Activated T-helper 1 cell treated with Interleukin-2 at 50 U/mL for 16 hours (primary cell): ENCODE measurements at places on chromosomes 13 and 19.

- DNase-seq: no peak
Observed at GRCh38 chr13:59584761-59585670, 578.7 kb downstream of the DIAPH3 start.

DNA sequence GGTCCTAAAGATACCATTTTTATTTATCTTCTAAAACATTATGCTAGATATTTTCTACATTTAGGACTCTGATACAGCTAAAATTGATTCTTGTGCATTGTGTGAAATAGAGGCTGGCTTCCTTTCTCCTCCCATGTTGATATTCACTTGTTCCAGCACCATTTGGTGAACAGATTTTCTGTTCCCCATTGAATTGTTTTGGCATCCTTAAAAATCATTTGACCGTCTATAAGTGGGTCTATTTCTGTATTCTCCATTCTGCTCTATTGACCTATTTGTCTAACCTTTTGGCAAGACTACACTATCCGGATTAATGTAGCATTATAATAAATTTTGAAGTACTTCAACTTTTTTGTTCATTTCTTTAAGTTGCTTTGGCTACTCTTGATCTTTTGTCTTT lies 2689.2 kb downstream of the PCDH9 start:
- DNase-seq: no peak

- no peak for DNase-seq
Observed at GRCh38 chr13:30413842-30414241, 8.5 kb upstream of the UBE2L5 start.

GRCh38 chr19:55538132-55538531 lies 1.2 kb upstream of the SBK2 start:
- DNase-seq: no peak

- DNase-seq: no peak
Observed at GRCh38 chr19:58305932-58306323, 751 bp downstream of the ERVK3-1 start.

DNA sequence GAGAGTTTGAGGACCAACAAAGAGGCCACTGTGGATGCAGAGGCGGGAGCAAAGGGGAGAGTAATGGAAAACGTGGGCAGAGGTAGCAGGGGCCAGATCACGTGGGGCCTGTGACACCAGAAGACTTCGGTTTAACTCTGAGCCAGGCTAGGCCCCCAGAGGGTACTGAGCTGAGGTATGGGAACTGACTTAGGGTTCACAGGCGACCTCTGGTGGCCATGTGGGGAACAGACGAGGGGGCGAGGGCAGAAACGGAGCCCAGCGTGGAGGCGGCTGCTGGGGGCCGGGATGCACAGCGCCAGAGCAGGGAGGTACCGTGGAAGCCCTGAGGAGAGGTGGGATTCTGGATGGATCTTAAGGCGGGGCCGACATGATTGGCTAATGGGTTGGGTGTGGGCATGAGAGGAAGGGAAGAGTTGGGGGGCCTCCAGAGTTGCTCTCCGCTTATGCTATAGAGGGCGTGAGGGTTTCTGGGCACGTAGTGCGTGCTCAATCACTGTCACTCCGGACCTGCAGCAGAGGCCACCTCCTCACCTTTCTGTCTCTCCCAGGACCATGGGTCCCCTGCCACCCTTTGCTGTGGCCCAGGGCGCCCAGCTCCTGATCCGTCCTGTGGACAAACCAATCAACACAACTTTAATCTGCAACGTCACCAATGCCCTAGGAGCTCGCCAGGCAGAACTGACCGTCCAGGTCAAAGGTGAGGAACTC lies 13.7 kb downstream of the PVR start:
- DNase-seq: peak; percentile 23

- DNase-seq: no peak
Observed at GRCh38 chr19:328025-328505, 16.5 kb downstream of the MIER2 start.

DNA sequence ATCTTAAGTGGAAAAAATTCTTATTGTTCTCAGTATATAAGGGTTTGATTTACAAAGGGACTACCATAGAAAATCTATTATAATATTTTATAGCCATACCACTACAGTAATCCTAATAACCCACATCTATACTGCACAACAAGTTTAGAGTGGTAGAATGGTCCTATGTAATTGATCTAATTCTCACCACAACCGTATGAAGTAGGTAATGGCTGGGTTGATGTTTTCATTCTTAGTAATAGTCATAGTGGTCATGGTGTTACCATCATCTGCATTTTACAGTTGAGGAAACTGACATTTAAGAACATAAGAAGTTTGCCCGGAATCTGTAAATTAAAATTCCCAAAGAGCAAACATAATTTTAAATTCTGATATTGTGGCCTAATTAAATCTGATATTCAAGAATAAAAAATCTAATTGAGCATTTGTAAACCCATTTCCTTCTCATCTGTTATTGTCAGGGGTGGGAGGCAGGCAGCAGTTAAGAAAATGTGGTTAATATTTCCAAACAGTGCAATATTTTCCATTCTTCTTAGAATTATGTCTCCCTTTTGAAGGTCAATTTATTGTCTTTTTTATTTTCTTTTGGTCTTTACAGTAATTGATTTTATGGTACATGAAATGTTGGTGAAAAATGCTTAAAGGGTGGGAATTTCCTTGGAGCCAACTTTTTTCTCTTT lies 65.6 kb downstream of the DHRS12 start:
- DNase-seq: no peak

- no peak for DNase-seq
Observed at GRCh38 chr19:13169769-13170168, 19.6 kb downstream of the IER2 start.

- DNase-seq: no peak
Observed at GRCh38 chr13:45889590-45890243, 38.2 kb upstream of the SIAH3 start.

DNA sequence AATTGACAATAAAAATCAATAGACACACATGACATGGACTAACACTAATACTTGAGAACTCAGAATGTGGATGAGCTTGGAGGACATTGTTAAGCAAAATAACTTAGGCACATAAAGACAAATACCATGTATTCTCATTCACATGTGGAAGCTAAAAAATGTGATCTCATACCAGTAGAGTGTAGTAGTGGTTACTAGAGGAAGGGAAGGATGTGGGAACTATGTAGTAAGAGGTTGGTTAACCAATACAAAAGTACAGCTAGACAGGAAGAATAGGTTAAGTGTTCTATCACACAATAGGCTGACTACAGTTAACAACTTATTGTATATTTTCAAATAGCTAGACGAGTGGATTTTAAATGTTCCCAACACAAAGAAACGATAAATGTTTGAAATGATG lies 415.8 kb upstream of the KLF12 start:
- no peak for DNase-seq

DNA sequence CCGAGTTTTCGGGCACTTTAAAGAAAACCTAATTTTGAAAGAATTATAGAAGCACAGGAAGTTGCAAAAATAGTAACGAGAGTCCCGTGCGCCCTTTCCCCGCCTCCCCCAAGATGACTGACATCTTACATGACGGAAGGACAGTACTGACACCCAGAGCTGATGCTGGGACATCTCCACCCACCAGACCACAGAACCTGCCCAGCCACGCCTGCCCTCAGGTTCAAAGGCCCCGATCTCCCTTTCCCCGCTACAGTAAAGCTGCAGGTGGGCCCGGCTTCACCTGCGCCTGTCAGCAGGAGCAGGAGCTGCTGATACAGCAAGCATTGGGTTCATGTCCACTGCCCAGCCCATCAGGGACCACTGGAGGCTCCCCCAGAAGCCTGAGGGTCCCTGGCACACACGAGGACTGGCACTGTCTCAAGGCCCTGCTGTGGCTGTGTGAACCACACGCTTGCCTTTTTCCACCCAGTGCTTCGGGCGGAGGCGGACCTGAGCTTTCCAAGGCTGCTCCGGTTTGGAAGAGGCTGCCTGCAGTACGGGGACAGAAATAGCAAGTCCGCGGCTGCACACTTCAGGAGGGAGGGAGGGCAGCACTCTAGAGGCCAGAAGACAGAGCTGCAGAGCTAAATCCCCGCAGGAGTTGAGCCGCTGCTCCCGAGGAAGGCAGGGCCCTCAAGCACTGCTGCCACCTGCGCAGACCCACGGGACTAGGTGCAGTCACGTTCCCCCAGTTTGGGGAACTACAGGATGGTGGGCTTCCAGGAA lies 8.7 kb downstream of the MAP2K2 start:
- peak; percentile 48 for DNase-seq

- no peak for DNase-seq
Observed at GRCh38 chr19:38974624-38975213, 823 bp downstream of the FBXO17 start.

DNA sequence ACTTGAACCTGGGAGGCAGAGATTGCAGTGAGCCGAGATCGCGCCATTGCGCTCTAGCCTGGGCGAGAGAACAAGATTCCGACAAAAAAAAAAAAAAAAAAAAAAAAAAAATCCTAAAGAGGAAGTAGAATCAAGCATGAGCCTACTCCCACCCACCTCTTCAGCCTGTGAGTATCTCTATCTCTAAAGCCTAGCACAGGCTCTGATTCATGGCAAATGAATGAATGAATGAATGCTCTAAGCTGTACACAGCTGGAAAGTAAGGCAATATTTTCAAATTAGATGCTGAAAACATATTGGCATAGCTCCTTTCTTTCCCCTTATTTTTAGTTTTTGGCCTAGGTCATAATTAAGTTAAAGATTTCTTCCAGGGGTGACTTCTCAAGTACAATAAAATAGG lies 35.7 kb upstream of the FAM216B start:
- no peak for DNase-seq

DNA sequence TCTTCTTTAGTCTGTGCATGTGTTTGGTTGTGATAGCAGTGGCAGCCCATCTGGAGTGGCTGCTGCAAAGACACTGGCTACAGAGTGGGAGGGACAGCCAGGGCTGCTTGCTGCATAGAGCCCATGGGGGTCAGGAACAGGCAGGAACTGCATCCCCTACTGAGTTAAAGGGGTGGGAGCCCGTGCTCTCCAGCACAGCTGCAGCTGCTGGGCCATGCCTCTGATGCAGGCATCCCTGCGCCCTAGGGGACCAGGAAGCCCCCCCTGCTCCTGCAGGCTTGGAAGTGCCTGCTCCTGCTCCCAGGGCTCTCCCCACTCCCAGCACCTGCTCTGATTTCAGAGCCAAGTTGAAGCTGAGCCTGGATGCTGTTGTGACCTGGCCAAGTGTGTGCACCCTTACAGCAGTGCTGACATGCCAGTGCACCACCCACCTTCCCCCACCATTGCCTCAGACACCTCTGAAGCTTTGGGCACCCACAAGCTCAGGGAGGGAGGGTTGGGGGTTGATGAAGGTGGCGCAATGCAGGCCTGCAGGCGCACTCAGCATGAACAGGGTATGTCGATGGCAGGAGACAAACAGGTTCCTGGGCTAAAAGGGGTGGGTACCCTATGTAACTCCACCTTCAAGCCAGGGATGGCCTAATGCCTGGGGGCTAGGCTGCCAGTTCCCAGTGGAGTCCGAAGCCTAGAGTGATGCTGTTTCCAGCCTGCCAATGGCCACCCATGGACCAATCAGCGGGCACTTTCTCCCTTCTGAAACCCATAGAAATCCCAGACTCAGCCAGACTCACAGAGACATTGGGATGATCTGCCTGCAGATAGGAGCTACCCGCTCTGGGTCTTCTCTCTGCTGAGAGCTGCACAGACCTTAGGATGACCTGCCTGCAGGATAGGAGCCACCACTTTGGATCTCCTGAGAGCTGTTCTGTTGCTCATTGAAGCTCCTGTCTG lies 919.9 kb upstream of the MIR17HG start:
- no peak for DNase-seq

GRCh38 chr19:9945319-9945966 lies 9.1 kb upstream of the OLFM2 start:
- no peak for DNase-seq

DNA sequence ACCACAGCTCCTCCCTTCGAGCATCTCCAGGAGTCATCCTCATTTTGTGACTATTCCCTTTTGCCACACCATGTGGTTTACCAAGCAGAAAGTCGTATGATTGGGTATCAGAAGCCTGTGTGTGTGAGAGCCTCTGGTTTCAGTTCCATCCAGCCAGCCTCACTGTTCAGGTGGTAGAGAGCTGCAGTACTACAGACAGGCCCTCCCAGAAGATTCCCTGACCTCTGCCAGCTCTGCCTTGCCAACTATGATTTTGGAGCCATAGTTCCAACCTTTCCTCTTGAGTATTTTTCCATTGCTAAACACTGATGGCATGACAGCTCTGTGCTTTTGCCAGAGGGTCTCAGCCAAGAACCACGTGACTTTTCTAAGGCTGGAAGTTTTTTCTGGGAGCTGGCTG lies 82.5 kb downstream of the DHRS12 start:
- DNase-seq: no peak

DNA sequence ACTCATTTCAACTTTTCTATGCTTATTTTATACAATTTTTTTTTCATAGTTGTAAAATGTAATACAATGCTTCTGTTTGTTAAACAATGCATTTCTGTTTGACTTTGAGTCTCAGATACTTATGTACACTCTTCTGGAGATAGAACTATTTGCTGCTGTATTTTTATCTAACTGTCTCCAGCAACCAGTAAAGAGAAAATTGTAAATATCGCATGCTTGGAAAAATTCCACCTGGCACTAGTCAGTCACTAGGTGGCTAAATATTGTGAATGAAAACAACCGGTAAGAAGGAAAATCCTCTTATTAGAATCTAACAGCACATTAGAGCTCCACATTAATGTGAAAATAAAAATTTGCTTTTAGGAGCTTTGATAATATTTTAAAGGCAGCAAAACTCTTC lies 876.5 kb downstream of the PCDH9 start:
- DNase-seq: no peak

GRCh38 chr19:2926341-2927031 lies 18.3 kb downstream of the ZNF77 start:
- DNase-seq: no peak

GRCh38 chr13:68588623-68589022 lies 1358.5 kb upstream of the PCDH9 start:
- no peak for DNase-seq

DNA sequence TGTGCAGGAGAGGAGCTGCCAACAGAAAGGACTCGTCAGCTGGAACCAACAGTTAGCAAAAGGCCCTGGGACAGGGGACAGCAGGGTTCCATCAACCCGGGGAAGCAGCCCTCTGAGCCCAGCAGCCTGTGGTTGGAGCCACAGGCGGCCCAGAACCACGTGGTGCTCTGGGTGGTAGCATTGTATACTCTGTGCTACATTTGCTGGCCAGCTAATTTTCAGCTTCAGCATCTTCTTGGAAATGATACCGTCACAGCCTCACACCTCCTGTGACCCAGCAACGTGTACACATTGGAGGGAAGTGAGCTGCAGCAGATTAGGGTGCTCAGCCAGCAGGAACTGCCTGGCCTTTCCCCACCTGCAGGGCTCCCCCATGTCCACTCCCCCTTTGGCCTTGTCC lies 13.1 kb upstream of the MTIF3 start:
- DNase-seq: no peak

- DNase-seq: no peak
Observed at GRCh38 chr13:54387625-54388024, 1359.0 kb downstream of the OLFM4 start.
